ENCODE measurements at places on chromosomes 11 and 22.
A peak's percentile ranks its signal among the peaks of the same experiment; 100 is the strongest.

DNA sequence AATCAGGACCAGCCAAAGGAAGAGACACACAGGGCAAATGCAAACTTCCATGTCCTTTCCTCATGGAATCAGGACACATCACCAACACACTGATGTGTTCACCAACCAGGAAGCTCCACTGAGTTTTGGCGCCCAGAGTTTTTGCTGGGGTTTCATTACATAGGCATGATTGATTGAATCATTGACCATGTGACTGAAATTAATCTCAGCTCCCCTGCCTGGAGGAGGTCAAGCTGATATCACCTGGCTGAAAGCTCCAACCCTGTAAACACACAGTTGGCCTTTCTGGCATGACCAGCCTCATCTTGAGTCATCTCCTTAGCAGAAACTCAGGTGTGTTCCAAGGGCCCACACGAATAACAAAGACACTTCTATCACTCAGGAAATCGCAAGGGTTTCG lies 133.2 kb downstream of the TRIM29 start:
- no peak for DNase-seq

DNA sequence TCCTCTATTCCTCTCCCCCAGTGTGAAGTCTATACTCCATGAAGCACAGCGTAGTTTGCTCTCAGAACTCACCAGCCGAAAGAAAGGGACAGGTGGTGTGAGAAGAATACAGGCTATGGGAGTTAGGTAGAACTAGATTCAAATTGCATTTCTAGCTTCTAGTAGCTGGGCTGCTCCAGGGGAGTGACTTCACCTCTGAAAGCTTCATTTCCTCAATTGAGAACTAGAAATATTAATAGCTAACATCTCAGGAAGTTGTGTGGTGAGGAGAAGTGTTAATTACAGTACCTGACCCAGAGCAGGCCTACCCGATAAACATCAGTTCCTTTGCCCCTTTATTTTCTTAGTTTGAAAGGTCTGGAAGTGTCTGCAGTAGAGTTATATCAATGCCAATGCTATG lies 484.7 kb upstream of the TENM4 start:
- no peak for DNase-seq

DNA sequence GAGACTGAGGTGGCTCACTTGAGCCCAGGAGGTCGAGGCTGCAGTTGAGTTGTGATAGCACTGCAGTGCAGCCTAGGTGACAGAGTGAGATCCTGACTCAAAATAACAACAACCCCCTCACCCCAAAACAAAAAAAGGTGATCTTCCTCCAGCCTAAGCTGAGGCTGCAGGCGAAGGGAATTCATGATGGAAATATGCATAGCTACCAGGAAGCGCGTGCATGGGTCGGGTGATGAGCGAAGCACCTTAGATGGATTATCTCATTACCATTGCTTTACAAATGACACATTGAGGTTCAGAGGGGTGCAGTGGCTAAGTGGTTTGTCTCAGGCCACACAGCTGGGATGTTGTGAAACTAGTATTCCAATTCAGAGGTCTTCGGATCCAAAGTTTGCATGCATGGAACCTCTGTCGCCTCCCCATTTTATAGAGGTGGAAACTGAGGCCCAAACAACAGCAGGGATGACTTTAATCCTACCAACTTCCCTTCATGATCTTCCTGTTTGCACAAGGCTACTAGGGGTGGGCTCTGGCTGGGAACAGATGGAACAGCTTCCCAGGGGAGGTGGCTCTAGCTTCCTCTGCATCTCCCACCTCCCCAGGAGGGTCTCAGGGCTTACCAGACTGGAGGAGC lies 4.6 kb downstream of the SLC29A2 start:
- no peak for DNase-seq

- DNase-seq, result no peak
Measured at GRCh38 chr11:129307162-129307561, 68.5 kb upstream of the BARX2 start.

DNA sequence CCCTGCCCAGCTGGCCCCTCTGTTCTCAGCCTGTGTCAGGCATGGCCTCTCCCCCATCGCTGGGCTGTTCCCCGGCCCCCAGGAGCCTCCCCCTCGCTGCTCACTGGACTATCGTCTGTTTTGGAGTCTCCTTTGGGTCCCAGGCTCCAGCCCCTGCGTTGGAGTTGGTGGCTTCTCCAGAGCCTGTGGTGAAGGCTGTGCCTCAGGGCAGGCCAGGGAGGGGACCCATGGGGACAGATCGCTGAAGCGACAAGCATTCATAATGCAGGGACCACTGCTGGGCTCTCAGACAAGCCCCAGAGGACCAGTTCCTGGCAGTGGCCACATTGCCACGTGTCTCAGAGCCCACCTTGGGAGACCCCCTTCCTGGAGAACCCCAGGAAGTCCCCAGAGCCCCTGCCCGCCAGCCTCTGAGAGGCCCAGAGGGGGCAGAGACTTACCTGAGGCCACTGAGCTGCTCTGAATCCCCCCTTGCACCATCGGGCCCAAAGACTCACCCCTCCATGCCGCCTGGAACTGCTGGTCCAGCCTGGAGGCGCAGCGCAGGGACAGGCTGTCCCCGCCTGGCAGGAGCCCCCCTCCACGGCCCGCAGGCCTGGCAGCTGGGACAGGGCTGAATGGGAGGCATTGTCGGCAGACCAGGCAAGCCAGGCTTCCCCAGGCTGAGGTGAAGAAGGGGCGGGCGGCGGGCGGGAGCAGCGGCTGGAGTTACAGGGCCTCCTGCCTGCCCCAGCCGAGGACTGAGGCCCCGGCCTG lies at the start of gene CHADL:
Gene CHADL, minus strand, starts transcription at position 555 of the 756 bp plus-strand sequence. Its CDS starts 50 bp downstream, at position 505.
- DNase-seq, result peak; percentile 98

Data from hippocampal formation (tissue), 2 donors.